Activated T-cell treated with anti-CD3 and anti-CD28 coated beads, Interleukin-2, amount 50 U/mL, for 24 hours (primary cell): ENCODE measurements at places on chromosomes 7 and 10.

DNA sequence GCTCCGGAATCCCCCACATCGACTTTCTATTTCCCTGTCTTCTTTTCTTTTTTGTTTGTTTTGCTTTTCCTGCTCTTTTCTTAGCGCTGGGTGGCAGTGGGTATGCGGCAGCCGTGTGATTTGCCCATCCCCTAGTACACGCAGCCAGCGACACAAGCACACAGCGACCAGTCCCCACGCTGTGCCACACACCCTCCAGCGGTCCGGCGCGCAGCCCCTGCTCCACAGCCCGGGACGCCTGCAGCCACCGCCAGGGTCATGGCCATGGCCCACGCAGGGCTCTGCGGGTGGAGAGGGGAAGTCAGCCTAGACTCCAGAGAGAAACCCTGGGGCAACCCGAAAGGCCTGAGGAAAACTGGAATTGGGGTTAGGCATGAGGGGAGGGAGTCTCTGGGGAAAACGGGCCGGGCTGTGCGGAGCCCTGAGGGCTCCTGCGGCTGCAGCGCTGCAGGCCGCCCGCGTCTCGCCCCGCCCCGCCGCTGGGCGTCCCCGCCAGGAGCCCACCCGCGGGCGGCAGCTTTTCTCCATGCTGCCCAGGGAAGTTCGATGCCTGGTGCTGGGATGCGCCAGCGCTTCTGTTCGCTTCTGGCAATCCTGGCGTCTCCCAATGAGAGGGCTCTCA lies 2.5 kb downstream of the CHRM2 start:
- DNase-seq = no peak

DNA sequence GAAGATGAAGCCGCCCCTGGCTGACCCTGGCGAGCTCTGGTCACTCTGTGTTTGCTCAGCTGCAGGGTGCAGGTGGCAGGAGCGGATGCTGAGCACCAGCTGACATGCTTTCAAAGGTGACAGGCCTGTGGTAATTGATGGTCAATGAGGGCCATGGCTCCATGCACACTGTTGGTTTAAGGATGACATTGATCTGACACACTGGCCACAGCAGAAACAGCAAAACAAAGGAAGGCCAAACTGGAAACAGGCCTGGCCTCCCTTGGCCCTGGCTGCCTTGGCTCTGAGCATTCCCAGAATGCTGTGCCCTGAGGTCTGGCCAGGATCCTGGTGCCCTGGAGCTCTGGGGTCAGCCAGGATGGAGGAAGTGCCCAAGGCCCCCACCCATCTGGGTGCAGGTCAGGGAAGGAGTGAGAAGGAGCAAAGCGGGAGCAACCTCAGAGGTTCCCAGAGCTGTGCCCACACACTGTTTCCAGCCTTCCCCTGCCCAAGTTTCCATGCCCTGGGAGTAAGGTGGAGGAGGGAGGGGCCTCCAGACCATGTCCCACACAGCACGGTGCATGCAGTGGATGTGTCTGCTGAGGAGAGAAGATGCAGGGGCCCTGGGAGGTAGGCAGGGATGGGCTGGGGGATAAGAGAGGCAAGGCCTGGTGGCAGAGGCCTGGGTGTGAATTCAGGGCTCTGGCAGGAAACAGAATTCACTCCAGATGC lies 302.2 kb downstream of the RPS24 start:
- no peak for DNase-seq

DNA sequence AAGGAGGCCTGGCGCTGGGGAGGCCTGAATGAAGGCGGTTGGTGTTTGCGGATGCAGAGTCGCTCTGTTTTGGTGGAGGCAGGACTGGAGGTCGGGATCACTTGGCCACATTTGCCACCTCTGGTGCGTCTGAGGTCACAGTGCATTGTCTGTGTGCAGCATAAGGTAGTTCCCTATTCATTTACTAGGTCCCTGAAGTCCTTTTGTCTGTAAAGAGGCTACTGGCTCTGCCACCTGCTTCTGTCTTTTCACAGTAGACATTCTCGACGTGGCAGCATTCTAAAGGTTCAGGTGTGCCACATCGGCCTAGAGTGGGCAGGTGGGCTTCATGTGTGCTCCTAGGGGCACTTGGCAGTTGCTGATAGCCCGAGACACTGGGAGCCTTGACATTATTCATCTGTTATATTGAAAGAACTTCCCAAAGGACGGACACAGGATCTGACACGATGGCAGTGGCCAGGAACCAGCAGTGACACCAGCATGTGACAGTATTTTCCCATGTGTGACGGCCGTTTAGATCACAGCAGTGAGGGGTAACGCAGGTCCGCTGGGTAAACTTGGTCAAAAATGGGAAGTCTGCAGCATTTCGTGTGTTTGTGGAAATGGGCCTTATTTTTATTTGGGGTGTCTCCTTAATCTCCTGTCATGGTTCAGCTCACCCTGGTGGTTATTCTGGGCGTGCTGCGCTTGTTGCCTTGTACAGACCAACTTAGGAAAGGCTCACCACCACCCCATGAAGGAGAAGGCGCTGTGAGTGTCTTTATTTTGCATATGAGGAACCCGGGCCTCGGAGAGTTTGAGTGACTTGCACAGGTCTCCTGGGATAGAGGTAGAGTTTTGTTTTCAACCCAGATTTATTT lies 5.9 kb downstream of the MGMT start:
- no peak for DNase-seq

GRCh38 chr10:72812753-72813430 lies 80.6 kb upstream of the OIT3 start:
- no peak for DNase-seq

DNA sequence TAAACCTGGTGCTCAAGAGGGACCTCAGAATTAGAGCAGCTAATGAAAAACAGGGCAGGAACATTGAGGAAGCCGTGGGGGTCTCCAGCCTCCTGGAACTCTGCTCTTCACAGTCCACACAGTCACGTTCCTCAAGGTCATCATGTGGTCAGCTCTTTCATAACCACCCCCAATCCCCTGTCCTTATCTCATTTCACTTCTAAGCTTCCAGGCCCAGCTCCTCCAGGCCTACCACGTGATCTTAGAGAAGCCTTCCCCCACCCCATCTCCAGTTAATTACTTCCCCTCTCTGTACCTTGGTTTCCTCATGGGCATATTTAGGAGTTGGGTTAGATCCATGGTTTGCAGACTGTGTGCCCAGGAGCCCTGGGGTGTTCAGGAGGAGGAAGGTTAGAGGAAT lies 106.4 kb upstream of the TCF7L2 start:
- DNase-seq = no peak

DNA sequence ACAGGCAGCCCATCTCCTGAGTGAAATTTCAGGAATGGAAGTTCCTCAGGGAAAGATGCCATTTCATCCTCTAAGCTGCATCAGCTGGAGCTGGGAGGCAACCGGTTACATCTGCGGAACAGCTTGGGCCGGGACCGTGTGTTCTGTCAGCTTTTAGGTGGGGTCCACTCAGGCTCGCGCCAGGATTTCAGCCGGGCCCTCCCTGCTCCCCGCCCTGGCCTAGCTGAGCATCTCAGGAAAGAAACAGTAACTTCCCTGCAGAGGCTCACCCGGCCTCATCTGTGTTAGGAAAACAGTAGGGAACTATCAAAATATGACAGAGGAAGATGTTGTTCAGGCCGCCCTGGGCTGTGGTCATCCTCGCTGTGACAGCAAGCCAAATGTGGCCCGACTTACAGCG lies 110.4 kb downstream of the TRIL start:
- DNase-seq = no peak

DNA sequence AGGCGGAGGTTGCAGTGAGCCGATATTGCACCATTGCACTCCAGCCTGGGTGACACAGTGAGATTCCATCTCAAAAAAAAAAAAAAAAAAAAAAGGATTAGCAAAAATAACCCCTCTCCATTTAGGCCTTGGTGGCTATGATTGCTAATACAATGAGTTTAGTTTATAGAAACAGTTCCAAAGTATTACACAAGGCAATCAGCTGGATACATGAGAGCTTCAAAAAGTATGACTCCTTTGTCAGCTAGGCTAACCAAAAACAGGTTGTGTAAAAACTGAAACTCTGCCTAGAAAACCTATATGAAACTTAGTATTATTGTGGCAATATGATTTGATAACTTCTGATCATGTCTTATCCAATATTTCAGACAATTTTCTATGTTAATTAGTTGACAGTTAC lies 57.2 kb downstream of the SUGCT start:
- no peak for DNase-seq

- no peak for DNase-seq
Observed at GRCh38 chr10:114031073-114031972, 12.3 kb upstream of the ADRB1 start.

DNA sequence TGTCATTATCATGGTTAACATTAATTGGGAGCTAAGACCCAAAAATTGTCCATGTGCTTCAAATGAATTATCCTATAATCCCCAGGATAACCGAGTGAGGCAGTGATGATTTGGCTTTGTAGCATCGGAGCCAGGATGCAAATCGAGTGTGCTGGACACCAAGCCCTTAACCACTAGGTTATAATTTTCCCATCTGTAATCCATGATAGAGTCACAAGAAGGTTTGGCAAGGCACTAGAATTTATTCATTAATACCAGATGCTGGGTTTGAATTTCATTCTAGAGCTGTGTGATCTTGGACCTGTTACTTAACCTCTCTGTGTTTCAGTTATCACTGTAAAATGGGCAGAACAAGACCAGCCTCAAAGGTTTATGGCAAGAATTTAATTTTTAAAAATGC lies 21.0 kb upstream of the ITGB1 start:
- DNase-seq = no peak
